Activated CD8-positive, alpha-beta memory T cell treated with anti-CD3 and anti-CD28 coated beads for 1 hour (primary cell): ENCODE measurements at places on chromosomes 11 and 22.

- peak; percentile 16 for DNase-seq
These were observed 579 bp downstream of the PICALM start for GRCh38 chr11:86068138-86068871.

GRCh38 chr11:119509969-119510401 lies 87.0 kb upstream of the THY1 start:
- no peak for DNase-seq

DNA sequence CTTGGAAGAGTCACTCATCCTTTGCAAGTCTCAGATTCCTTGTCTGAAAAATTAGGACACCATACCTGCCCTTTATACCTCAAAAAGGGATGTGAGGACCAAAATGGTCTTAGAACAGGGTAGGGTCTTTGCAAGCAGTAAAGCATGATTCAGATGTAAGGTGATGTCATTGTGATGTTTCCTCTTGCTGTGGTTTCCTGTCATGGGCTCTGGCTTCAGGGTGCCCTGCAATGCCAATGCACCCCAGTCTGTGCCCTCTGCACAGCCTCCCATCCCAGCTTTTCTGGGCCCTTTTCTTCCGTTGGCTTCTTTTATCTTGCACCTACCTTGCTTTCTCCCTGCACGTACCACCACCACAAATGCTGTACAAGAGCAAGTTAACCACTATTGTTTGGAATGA lies 87.8 kb upstream of the NNMT start:
- DNase-seq, result no peak

- no peak for DNase-seq
These were observed 531 bp downstream of the PIM3 start for GRCh38 chr22:49961005-49961600.

DNA sequence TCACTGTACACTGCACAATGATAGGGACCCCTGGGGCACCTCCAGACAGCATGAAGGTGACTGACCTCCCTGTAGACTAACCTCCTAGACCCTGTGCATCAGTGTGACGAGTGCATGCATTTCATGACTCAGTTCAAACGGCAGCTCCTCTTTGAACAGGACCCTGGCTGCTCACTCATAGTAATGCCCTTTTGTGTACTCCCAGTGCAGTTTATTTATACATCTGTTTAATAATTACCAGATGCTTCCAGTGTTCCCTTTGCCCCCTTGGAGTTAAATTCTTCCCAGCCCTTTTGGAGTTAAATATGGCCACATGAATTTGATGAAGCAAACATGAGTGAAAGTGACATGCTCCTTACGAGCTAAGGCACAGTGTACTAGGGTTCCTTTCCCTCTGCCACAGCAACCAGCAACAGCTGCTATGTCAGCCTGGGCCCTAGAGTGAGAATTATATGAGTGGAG lies 72.4 kb downstream of the PANX1 start:
- no peak for DNase-seq

GRCh38 chr11:132174362-132175255 lies 804.2 kb downstream of the NTM start:
- no peak for DNase-seq

DNA sequence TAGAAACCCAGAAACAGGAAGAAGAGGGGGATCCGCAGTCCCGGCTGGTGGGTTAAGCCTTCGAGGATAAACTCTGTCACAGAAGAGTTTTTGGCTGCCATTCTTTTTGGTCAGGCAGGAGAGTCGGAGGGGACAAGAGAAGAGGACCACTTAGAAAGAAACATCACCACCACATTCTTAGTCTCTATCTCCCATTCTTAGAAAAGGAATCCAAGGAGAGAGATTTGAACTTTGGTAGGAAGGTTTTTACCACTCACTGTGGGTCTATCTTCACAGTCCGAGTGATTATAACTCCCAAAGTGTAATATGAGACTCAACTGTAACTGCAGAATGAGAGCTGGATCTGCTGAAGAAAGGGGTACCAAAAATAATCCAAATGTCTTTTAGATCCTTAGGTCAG lies at the start of gene OR8B12:
TSS of gene OR8B12 (minus strand) at position 101 of the 400 bp plus-strand sequence. CDS start at position 101, 0 bp downstream.
- DNase-seq, result no peak

DNA sequence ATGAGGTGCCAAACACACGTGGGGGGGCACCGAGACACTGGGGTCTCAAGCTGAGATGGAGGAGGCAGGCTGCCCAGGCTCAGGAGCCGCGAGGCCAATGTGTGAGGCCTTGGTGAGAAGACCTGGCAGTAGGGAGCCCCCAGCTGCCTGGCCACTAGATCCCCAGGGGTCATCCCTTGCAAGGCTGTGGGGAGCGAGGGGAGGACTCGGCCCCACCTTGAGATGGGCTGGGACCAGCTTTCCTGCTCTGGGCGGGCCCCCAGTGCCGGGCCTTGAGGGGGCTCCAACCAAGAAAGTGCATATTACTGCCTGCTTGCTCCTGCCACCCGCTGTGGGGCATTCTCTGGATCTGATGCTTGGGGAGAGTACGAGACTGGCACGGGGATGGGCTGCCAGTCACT lies 107.0 kb downstream of the CTTN start:
- DNase-seq, result no peak

- DNase-seq, result no peak
These were observed 940 bp upstream of the C11orf91 start for GRCh38 chr11:33701302-33702230.

DNA sequence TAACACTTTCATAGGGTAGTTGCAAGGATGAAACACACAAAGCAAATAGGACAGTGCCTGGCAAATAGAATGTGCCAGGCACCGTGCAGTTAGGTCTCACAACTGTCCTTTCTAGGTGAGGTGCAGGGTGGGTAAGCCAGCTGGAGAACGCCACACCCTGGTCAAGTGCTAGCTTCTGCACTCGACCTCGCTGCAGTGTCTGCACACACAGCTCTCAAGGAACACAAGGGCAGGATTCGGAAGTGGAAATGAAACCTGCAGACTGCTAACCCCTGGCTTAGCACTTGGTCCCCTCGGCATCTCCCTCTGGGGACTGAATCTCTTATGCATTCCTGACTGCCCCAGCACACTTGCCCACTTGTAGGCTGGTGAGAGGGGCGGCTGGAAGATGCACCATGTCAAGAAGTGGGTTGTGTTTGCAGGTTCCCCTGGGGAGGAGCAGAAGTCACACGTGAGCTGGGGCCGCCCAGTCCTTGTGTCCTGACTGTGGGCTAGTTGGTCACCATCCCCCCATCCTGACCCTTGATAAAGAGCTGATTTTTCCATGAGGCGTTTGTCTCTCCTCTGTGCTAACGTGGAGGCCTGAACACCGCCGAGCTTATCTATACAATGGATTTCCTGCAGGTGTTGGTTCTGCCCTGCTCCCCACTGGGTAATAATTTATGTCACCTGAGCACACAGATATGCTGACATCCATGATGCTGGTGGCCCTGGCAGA lies 89.0 kb downstream of the MICAL2 start:
- DNase-seq, result no peak

- no peak for DNase-seq
These were observed 81.5 kb downstream of the GRK3 start for GRCh38 chr22:25645964-25646363.

DNA sequence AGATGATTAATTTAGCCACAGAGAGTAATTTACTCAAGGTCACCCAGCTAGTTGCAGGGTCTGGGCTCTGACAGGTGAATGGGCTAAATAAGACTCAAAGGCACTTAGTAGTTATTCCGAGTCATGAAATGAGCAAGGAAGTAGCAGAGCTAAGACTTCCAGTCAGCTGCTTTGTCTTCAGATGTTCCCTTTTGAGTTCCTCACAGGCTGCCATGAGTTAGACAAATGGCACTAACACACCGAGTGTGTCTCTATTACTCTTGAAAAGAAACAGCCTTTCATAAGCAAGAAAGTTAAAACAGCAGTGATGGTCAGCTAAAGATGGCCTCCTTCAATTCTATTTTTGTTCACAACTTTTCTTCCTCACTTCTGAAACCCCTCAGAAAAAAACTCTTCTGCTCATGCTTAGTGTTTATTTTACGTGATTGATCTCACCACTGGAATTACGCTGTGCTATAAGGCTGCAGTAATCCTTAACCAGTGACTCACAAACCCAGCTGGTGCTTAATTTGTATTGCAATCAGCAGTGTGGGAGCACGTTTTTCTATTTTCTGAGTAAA lies 389.1 kb downstream of the AASDHPPT start:
- no peak for DNase-seq

- no peak for DNase-seq
These were observed 2.2 kb upstream of the GGT5 start for GRCh38 chr22:24247011-24247507.

DNA sequence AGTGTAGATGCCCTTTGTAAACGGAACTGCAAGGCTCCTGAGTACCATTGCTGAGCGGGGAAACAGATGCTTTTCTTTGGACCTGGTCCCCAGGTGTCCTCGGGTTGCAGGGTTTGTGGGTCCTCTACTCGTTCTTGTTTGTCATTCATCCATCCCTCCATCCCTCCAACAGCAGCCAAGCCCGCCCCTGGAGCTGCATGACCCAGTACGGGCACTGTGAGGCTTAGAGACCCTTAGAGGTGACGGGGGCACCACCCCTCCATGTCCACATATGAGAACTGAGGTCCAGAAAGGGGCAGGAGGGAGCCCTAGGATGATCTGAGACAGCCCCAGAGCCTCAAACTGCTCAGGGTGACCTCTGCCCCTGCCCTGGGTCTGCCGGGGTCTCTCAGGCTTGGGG lies 45.4 kb downstream of the WNT11 start:
- DNase-seq, result no peak

- no peak for DNase-seq
These were observed 266.3 kb downstream of the DDX10 start for GRCh38 chr11:108931168-108931567.

GRCh38 chr11:62680825-62681240 lies 2.0 kb upstream of the UBXN1 start:
- no peak for DNase-seq

DNA sequence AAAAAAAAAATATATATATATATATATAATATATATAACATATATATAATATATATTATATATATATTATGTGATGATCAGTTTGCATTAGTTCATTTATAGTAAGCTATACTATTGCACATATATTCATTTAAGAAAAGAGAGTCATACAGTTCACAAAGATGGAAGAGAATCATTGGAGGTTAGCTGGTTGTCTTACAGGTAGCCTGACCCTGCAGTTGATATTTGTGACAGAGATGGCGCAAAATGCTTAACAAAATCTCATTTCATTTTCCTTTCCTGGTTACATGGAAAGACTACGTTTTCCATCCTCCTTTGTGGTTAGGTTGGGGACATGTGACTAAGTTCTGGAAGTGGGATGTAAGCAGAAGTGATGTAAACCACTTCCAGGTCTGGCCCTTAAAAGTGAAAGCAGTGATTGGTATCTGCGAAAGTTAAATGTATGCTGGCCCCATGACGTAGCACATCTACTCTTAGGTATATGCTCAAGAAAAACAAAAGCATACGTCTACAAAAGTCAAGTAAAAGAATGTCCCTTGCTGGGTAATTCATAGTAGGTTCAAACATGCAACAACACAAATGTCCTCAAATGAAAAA lies 7.2 kb upstream of the TMEM135 start:
- no peak for DNase-seq

- no peak for DNase-seq
These were observed 186.9 kb upstream of the PITPNB start for GRCh38 chr22:28105988-28106387.

DNA sequence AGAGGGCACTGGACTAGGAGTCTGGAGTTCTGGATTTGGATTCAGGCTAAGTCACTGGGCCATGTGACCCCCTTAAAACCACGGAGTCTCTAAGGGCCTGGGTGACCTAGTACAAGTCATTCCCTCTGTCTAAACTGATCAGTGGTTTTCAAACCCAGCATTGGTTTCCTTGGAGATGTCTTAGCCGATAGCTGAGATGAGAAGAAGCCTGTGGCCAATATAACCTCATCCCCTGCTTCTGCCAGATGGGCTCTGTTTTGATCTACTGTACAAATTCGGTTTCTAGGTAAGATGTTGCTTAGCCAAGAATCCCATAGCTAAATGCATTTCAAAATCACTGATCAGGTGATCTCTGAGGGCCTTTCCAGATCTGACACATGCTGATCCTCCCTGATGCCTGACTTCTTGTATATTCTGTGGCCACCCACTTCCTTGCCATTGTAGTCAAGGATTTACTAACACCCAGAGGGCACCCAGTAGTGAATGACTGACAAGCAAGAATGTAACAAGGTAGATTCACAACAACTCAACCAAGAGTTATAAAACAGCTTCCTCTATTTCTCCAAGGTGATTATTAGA lies 53.1 kb downstream of the GALNT18 start:
- DNase-seq, result no peak

DNA sequence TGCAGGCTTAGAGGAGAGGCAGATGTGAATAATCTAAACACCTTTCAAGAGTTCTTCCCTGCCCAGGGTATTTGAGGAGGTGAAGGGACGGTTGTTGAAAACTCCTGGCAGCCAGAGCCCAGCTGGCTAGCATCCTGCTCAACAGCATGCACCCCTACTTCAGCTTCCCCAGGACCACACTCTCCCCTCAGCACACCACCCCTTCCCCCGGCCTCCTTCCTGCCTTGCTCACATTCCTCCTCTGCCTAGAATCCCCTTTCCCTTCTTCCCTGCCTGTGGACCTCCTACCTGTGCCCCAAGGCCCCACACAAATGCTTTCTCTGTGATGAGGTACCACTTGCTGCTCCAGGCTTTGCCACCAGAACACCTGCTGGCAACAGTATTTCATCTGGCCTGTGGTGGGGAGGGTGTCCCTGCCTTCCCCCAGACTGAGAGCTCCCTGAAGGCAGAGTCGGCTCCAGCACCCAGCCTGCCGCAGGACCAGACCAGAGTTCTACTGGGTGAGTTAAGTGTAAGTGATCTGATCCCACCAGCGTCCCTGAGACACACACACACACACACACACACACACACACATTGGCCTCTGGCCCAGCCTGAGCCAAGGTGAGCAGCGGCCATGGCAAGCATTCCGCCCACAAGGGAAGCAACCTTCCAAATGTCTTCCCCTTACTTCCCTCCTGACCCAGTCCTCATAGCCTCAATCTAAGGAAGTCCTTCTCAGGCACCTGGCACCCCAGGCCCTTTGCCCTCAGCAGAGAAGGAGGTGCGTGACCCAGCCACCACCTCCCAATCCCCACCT lies 79.5 kb downstream of the PDE2A start:
- DNase-seq, result no peak

- DNase-seq, result no peak
These were observed 351.8 kb downstream of the BUD13 start for GRCh38 chr11:116420770-116421528.

DNA sequence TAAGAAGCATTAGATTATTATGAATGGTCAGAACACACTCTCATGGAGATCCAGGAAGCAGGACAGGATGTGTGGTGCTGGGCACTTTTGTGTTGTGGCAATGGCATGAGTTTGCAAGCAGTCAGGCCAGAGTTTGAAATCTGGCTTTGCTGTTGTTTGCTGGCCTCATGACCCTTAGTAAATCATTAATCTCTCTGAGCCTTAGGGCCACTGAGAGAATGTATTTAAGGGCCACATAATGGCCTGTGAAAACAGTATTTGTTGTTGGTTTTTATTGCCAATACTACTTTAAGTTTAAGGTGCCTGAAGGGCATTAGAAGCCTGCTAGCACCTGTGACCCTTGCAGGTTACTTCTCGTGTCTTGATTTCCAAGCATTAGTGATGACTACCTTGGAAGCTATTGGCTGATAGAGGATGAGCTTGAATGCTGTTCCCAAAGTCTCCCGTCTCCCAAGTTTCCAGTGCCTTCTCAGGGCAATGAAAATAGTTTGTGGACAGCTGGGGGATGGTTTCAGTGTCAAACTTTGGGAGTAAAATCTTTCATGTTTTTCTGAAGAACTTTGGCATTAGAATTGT lies 24.6 kb downstream of the STIM1 start:
- DNase-seq, result no peak

GRCh38 chr22:50129121-50129736 lies 39.4 kb downstream of the MOV10L1 start:
- no peak for DNase-seq

- no peak for DNase-seq
These were observed 208.4 kb downstream of the ARHGAP42 start for GRCh38 chr11:100895449-100895848.
